H4 (cell line): ENCODE measurements at places on chromosomes 5 and 9.

DNA sequence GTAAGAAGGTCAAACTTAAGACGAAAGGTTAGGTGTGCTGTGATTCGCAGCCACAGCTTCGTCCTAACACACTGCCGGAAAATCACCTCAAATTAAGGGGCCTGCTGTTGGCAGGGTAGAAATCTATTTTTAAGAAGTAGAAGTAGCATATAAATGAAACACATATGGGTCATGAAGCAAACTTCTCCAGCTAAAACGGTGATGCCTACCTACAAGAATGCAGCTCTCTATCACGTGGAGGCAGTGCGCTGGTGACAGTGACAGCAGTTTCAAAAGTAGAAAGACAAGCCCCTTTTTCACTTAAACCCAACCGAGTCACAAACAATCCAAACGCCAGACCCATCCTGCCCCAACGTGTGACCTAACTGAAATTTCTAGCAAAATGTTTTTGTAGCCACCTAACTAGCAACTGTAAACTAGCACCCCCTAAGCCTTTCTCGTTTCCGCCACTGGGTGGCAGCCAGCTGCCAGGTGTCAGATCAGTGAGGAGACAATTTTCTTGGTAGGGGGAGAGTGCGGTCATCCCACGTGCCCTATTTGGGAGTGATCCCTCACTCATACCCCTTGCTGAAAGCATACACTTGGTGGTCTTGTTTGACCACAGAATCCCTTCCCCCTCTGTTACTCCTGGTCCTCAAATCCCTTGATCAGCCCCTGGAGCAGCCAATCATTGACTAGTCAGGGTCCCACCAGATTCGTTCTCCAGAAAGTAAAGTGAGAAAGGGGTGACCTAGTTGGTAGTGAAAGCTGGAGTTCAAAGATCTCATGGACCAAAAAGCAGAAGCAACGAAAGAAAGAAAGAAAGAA lies 71.8 kb upstream of the MAMDC2 start:
- DNase-seq = peak; percentile 51

DNA sequence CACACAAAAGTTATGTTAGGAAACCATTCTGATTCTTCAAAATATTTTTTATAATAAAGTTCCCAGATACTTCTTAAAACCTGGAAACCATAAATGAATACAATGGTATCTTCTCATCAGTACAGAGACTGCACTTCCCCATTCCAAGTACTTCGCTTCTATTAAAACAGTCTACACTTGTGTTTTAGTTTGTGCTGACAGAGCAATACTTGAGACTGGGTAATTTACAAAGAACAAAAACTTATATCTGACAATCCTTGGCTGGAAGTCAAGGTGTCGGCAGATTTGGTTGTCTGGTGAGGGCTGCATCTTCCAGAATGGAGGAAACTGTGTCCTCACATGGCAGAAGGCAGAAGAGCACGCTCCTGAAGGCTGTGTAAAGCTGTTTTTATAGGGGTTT lies 70.1 kb downstream of the RFX3 start:
- DNase-seq = no peak

GRCh38 chr5:59790776-59791475 lies 102.6 kb downstream of the PDE4D start:
- no peak for DNase-seq

DNA sequence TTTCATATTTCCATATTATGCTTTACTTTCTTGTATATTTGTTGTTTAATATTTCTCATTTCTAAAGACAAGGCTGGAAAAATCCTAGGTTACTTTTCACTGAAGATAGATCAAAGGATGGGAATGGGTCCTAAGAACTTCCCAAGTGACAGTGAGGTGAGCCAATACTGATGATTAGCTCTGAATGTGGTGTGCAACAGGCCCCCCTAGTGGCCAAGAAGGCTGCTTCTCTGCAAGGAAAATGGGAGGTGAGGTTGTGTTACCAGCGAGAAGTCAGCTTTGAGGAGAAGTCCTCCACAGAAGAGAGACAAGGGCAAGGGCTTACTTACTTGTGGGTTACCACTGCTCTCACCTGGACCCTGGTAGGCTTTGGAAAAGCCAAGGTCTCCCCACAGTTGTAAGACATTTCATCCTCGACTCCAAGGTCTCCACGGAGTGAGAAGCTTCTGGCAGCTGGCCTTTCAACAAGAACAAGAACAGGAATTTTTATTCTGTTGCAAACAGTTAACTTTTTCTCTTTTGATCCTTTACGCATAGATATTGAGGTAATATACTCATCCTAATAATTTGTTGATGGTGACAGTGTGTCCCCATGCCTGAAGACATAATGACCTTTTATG lies 69.9 kb downstream of the MAMDC2 start:
- peak; percentile 64 for DNase-seq

- DNase-seq = no peak
These were observed 10.9 kb downstream of the PTPN3 start for GRCh38 chr9:109487247-109487646.

DNA sequence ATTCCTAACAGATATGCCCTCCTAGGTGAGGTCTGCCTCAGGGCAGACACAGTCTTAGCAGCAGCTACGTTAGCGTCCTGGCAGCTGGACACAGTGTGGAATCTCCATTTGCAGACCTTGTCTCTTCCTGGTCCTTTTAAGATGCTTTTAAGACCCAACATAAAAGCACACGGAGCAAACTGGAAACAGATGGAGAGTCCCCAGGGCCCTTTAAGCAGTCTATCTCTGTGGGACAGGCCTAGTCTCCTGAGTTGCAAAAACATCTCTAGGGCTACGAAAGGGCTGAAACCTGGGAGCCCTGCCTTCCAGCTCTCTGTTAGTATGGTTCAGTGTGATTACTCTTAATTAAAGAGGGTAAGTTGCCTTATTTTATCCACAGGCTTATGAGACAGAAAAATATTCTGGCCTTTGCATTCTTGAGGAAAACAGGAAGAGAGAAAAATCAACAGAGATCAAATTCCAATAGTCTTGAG lies 66.0 kb upstream of the GNA14 start:
- DNase-seq = no peak

DNA sequence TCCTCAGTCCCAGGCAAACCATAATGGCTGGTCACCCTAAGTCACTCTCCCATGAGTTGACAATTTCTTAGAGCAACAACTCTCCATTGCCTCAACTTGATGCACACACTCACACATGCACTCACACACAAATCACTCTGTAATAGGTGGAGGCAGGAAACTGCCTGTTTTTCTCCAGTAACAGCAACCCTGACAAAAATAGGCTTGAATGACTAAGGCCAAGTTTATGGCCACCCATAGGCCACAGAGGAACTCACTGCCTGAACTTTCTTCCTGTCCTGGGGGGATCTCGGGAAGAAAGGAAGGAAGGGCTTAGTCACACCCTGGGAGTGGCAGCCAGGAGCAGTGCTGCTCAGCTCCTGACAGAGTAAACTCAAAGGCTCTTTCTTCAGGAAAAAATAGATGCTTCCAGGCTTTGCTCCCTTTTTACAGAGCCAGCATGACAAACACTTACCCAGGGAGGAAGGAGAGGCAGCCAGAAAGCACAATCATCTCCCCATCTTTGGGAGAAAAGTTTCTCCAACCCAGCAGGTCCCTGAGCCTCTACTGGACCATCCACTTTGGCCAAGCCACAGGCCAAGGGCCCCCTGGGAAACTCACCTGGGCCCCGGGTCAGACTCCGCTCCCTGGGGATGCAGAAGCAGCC lies 368 bp downstream of the SH3TC2 start:
- peak; percentile 86 for DNase-seq

- no peak for DNase-seq
These were observed 6.8 kb downstream of the SLC24A2 start for GRCh38 chr9:19782005-19782404.

GRCh38 chr5:61491861-61492260 lies 159.8 kb downstream of the ZSWIM6 start:
- no peak for DNase-seq

- DNase-seq = no peak
These were observed 72.3 kb downstream of the GNA14 start for GRCh38 chr9:77575785-77576184.

DNA sequence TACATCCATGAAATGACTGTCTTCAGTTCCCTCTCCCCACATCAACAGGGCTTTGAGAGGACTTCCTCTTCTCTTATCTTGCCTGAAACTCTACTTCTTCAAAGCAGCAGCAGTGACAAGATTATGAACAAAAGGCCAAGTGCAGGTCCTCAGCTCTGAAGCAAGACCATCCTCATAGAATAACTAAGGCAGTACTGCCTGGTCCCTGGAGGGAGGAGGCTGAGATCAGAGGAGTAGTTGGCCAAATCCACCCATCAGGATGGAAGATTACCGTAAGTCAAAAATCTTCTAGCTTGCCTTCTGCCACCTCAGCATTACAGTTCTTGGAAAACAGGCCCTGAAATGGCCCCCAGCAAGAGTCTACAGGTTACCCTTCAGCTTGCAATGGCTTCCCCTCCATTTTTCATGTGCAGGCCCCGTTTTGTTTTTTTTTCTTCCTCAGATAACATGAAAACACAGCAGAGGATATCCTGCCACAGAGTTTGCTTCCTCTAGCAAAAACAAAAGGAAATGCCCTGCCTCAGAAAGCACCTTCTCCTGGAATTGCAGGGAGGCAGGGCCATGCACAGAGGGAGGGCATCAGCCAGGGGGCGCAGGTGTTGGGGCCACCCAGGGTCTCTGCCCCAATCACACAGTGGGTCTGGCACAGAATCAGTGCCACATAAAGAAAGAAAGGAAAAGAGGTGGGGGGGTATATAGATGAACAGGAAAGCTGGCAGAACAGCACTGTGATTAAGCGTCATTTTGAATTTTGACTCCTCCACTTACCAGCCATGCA lies 40.0 kb downstream of the KLHL3 start:
- no peak for DNase-seq

- DNase-seq = no peak
These were observed 2.7 kb upstream of the LCN12 start for GRCh38 chr9:136949239-136949816.

GRCh38 chr9:110344821-110345220 lies 7.2 kb upstream of the TXNDC8 start:
- no peak for DNase-seq

DNA sequence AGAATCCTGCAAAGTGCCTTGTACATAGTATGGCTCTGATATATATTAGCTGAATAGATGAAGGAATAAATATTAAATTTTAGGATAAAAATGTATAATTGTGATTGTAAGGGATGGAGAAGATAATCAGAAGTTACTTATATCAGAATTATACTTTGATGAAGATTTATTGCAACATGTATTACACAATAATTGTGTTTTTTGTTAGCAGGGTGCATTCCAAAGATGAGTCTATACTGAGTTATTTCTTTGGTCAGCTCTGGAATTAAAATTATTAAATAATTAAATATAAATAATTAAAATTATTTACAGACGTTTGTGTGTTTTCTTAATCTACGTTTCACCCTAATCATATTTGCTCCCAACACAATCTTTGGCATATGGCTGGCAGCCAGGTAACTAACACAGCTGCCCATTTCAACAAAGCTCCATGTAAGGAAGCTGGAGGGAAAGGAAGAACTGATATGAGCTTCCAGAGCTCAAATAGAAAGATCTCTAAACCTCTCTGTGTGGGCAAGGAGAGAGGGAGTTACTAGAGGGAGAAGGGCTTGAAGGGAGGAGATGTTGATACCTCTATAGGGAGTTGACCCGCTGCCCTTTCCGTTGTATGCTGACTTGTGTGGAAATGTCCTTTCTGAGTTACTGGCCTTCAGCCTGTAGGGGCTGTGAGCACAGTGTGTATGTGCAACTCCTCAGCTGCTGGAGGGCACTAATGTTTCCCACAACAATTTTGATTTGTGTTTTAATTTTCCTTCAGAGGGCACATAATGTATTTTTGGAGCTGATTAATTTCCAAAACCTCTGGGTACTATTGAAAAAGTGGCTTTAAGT lies 403.4 kb downstream of the MAN2A1 start:
- no peak for DNase-seq

GRCh38 chr5:86532429-86532828 lies 85.3 kb upstream of the COX7C start:
- no peak for DNase-seq

GRCh38 chr5:54547711-54548250 lies 30.2 kb downstream of the SNX18 start:
- DNase-seq = peak; percentile 34

- DNase-seq = no peak
These were observed 45.2 kb downstream of the VAV2 start for GRCh38 chr9:133946840-133947486.

DNA sequence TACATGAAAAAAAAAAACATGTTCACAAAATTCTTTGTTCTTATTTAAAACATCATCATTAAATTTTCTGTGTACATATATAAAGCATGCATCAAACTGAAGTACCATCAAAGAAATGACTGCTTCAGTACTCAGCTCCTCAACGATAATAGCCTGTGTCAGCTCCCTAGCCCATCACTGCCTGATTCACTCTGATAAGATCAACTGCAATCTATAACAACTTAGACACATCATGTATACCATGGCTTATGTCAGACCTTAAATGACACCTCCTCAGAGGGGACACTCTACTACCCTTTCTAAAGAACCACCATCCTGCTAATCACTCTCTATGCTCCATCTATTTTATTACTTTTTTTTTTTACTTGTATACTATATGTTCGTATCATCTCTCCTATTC lies 200.5 kb upstream of the TLE4 start:
- no peak for DNase-seq

- no peak for DNase-seq
These were observed 274.6 kb upstream of the IRX4 start for GRCh38 chr5:2157372-2157771.

GRCh38 chr5:127447827-127448226 lies 69.6 kb upstream of the PRRC1 start:
- DNase-seq = peak; percentile 25

DNA sequence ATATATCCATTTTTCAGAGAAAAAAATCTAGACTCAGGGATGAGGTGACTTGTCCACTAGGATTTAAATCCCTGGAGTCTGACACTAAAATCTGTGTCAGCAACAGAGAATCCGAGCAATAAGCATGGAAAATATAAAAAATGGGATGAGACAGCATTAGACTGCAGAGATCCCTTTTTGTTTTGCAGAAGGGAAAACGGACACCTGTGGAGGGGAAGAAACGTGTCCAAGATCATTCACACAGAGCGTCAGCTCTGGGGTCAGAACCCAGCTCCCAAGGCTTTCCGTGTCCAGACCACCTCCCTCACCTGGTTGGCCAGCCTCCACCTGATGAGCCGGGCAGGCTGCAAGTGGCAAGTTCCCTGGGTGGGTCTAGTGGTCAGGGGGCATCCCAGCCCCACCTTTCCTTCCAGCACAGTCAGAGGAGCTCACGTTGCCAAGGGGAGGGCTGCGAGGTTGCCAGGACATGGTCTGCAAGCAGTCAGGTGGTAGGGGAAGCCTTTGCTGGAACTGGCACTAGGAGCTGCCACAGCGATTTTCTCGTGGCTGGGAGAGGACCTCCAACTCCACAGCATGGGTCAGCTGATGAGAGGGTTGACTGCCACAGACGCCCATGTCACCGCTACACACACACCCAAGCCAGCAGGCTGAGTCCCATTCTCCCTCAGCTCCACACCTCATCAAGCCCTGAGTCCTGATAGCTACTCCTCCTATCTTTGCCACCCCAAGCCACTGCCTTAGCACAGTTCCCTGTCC lies 65.9 kb upstream of the CPLX2 start:
- no peak for DNase-seq

- no peak for DNase-seq
These were observed 169.3 kb downstream of the FGF18 start for GRCh38 chr5:171588790-171589189.

GRCh38 chr5:137191179-137191578 lies 307.9 kb downstream of the SPOCK1 start:
- DNase-seq = no peak
